NB4 (cell line): ENCODE measurements at places on chromosomes 11 and 22.

GRCh38 chr11:129894278-129895125 lies 876 bp downstream of the NFRKB start:
- DNase-seq: peak; percentile 45

GRCh38 chr22:37231406-37232139 lies 12.5 kb downstream of the RAC2 start:
- no peak for DNase-seq

GRCh38 chr11:121356357-121356756 lies 63.8 kb downstream of the SC5D start:
- DNase-seq: no peak

- DNase-seq: no peak
Observed at GRCh38 chr22:24444251-24444650, 16.9 kb downstream of the ADORA2A start.

DNA sequence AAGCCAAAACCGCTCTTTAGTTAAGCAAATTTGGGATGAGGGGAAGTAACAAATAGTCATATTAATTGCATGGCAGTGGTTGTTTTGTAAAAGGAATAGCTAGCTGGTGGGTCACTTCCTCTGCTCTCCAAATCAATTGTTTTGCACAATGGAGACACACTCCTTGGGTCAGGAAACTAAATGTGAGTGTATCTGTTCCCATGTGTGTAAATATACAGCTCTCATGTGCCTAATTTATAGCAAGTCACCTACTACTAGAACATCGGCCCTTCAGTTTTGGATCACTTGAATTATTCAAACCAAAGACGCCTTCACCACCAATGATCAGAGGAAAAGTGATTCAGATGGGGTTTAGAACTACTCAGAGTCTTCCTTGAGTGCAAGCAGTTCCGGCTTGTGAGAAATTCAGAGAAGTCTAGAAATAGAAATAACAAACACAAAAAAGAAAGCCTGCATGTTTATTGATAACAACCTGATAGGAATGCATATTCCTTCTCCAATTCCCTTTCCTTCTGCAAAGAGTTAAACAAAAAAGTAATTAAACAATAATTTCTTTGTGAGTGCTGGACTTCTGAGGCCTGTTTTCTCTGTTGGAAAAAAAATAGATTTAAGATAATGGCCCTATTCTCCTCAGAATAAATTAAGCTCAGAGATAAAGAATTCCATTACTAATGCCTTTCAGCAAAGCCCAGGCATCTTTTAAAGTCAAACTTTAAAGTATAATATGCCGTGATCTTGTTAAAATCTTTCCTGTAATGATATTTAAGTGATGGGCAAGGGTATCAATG lies 100.4 kb downstream of the KIRREL3 start:
- DNase-seq: no peak

DNA sequence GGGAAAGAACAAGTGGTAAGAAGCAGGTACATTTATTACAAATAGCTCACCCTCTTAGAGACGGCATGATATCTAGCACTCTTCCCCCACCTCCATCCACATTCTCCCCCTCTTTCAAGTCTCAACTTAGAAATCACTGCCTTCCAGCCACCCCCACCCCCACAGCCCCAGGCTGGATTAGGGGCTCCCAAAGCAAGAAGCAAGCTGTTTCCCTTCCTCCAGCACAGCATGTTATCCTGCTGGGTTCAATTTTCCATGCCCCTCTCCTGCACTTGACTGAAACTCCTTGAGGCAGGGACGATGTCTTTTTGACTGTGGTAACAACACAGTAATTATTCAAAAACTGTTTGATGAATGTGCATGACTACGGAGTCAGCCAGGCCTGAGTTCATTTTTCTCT lies 350.7 kb downstream of the LARGE1 start:
- DNase-seq: no peak

GRCh38 chr22:41833369-41834004 lies 582 bp downstream of the SREBF2 start:
- DNase-seq: peak; percentile 61

DNA sequence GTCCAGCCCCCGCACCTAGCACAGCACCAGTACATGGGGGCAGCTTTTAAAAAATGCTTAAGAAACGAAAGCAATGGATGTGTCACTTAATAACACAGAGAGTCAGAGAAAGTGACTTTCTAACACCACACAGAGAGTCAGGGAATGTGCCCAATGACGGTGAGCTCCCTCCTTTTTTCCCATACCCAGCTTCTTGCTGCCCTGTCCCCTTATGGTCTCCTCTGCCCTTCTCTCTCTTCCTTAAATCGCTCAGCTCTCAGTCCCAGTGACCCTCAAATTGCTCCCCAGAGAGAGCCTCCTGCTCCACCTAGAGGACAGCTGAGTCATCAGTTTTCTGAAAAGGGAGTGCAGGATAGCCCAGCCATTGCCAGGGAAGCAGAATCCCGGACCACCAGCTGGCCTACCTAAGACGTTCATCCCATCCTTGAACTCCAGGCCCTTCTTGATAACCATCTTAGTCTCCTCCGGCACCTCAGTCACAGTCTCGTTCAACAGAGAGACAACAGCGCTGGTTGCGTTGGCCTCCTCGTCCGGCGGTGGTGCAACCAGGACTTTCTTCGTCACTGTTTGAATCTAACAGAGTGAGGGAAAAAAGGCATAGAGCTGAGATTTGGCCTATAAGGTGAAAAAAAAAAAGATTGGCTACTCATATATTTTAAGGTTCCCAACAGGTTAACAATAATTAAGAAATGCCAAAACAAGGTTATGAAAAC lies 113.5 kb downstream of the SLC1A2 start:
- peak; percentile 55 for DNase-seq

DNA sequence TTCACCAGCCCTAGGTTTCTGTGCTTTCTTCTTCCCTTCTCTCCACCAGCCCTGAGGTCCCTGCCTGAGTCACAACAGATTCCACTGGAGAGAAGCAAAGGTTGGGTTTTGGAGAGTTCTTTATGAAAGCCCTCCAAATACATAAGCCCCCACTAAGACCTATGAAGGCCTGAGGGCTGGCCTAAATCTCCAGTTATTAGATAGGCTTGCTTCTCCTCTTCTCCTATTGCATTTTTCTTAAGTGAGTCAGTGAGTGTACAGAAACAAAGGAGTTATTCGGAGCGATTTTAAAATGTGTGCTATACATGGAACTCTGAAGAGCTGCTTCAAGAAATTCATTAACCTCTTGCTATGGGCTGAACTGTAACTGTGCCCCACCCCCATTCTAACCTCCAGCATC lies 1057.3 kb downstream of the OPCML start:
- no peak for DNase-seq

DNA sequence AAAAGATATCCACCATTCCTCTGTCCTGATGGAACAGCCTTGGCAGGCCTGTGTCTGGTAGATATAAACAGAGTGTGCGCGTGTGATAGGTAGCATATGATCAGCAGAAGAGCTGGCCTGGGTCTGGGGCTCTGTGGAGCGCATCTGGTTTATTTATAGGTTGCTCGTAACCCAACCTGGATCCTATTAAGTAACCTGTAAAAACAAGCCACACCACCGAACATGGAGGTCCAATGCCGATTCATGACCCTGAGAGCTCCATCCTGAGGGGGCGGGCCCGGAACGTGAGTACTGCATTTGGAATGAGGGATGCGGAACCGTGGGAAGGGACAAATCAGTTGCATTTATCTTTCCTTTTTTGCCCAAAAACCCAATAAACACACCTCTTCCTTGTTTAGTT lies 31.9 kb upstream of the APOL5 start:
- DNase-seq: no peak

- peak; percentile 12 for DNase-seq
Observed at GRCh38 chr22:39690881-39691605, 120.5 kb downstream of the CACNA1I start.

DNA sequence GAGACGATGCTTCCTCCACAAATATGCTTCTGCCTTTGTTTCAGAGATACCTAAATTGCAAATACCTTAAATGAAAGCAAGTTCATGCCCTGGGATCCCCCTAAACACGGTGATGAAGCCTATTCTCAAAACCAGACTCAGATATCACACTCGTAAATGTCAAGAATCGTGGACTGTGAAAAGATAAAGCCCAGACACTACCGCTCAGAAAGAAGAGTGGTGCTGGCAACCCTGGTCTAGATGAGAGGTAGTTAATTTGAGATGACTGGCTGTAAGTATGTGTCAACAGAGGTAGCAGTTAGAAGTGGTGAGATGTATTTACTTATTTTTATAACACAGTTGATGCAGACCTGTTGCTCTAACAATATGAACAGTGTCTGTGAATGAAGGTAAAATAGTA lies 2.5 kb downstream of the OVCH2 start:
- DNase-seq: no peak

- no peak for DNase-seq
Observed at GRCh38 chr11:44305470-44306051, 4.4 kb downstream of the ALX4 start.

- no peak for DNase-seq
Observed at GRCh38 chr22:17198170-17199002, 20.8 kb downstream of the ADA2 start.

DNA sequence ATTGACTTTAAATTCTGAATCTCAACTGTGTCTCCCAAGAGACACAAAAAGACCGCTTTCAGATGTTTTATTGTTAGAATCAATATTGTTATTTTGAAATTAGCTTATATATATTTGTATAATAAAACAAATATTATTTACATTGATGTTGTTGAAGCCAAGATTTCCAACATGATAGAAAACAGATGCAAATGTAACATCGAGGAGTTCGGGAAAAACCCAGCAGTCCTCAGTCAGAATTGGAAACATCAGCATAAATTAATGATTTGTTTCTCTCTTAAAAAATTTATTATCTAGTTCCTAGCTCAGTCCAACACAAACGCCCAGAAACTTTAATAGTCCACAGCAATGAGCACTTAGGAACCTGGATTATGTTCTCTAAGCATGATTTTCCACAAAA lies 1330.4 kb downstream of the TBC1D22A start:
- no peak for DNase-seq

DNA sequence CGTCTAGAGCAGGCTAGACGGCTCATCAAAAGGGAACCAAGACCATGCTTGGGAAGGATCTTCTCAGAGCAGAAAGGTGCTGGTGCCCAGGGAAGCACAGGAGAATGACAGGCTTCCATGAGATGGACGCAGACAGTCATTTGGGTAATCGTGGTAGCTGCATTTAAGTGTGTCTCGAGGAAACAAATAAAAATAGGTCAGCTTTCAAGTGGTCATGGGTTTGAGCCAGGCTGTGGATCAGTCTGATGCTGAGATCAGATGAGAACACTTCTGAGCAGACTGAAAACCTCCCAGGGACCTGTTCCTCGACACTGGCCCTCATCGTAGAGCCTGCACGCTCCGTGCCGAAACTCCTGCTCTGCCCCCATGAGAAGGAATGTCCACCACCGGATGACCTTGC lies 4.7 kb downstream of the CARS1 start:
- no peak for DNase-seq

- DNase-seq: no peak
Observed at GRCh38 chr11:31355131-31355530, 14.4 kb downstream of the DCDC1 start.

GRCh38 chr11:19599681-19600080 lies 113.0 kb upstream of the NAV2 start:
- no peak for DNase-seq

DNA sequence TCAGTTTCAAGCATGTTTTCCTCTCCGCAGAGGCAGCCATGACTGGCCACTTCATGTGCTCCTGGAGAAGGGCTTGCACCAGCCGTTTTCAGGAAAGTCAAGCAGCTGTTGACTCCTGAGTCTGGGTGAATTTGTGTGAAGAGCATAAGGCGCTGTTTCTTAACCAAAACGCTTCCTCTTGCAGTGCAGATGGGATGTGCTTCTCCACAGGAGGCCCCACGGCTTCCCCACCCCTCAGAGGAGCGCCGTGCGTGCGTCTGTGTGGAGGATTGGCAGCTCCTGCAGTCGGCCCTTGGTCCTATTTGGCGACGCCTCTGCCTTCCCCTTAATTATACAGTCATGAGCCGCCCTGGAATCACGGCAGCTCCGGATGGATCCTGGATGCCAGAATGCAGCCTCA lies 54.1 kb upstream of the B3GAT1 start:
- DNase-seq: peak; percentile 28

GRCh38 chr11:35100013-35100383 lies 39.0 kb upstream of the CD44 start:
- DNase-seq: no peak

- DNase-seq: no peak
Observed at GRCh38 chr11:30172883-30173311, 57.9 kb upstream of the FSHB start.

- DNase-seq: no peak
Observed at GRCh38 chr11:70643642-70644041, 245.3 kb downstream of the CTTN start.

DNA sequence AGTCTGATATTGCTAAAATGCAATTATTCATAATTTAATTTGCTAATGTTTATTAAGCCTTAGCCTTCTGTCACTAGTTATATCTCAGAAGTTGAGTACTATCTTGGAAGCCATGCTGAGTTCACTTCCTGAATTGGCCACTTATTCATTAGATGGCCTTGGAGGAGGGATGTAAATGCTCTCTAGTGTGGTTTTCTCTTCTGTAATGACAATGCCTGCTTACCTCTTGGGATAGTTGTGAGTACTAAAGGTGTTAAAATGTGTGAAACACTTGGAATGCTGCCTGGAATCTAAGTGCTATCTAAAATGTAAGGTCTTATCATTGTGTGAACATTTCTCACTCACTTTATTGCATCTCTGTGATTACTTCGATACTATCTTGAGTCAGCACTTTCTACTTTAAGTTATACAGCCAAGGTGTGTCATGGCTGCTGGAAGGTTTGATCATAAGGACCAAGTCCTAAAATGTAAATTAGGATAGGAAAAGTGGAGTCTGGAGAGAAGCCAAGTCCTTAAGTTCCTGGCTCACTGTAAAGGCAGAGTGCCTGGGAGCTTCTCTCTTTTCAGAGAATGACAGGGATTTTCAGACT lies 12.4 kb downstream of the GLYATL2 start:
- no peak for DNase-seq

- DNase-seq: no peak
Observed at GRCh38 chr11:108242422-108242821, 19.6 kb downstream of the ATM start.

DNA sequence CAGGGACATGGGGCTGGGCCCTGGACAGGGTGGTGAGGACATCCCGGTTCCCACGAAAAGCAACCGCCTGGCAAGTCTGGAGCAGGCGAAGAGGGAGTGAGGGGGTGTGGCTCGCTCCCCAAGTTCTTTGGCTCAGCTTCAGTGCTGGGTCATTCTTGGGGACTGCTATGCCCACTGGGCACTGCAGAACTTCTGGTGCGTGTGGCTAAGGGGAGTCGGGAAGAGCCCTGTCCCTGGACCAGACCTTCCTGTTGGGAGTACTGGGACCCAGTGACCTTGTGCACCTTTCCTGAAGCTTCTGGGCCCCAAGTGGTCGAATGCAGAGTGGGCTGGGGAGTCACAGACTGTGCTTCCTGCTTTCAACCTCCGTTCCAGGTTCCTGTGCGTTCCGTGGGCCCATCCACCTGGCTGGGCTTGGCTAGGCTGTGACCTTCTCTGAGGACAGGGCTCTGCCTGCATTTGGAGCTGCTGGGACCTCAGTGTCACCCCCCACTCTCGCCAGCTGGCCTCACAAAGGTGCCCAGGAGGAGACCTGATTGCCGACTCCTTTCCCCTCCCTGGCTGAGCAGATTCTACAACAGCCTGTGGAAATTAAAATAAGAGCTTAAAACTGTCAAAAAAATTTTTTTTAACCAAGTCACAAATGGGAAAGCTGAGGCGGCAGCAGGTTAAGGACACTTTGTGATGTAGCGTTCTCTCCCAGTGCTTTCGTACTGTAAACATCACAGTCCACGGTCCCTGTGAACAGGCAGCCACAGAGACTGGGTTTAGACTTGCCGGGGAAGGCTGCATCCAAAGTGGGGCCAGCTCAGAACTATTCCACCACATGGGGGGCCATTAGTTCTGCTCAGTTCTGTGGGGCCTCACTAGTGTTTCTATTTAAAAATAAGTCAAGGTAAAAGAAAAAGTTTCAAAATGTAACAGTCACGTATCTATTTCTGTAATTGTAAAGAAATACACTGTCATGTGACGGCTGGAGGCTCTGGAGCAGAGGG lies 63.8 kb upstream of the WNT7B start:
- no peak for DNase-seq
